Activated naive CD8-positive, alpha-beta T cell treated with anti-CD3 and anti-CD28 coated beads, Interleukin-2, amount 50 U/mL, for 16 hours (primary cell): ENCODE measurements at places on chromosomes 12 and 14.

- no peak for DNase-seq
Observed at GRCh38 chr14:62665286-62665685, 380.0 kb downstream of the KCNH5 start.

GRCh38 chr14:89550821-89551220, 133.8 kb upstream of the FOXN3 start:
- DNase-seq = no peak

- no peak for DNase-seq
Observed at GRCh38 chr14:64721391-64721791, 17.2 kb downstream of the PLEKHG3 start.

GRCh38 chr12:104865080-104865479, 93.0 kb downstream of the SLC41A2 start:
- no peak for DNase-seq

DNA sequence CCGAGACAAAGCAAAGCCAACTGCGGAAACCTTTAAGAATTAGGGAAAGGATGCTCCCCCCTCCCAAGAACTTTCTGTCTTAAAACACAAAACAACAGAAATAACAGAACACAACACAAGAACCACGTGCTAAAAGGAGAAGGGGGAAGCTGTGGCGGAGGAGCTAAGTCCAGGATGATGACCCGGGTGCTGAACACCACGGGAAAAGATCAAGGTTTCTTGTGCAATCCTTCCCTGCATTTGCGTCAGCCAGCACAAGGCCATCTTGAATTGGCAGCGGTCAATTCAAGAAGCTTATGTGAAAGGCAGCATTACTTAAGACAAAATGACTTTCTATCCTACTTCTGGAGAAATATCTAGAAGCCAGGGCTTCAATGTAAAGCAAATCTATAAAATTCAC, 11.0 kb upstream of the CREBL2 start:
- DNase-seq = no peak

DNA sequence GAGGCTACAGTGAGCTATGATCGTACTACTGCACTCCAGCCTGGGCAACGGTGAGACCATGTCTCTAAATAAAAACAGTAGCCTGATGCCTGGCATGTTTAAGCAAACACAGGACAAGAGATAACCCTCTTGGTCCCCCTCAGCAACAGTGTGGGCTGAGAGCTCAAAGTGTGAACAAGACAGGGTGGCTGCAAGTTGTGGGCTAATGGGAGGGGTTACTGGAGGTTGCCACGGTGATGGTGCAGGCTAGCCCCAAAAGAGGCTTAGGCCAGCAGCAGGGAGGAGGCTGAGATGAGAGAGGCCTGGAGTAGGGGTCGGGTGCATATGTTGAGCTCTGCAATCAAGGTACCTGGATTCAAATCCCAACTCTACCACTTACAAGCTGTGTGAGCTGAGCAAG, 3.4 kb upstream of the LGMN start:
- DNase-seq = no peak

DNA sequence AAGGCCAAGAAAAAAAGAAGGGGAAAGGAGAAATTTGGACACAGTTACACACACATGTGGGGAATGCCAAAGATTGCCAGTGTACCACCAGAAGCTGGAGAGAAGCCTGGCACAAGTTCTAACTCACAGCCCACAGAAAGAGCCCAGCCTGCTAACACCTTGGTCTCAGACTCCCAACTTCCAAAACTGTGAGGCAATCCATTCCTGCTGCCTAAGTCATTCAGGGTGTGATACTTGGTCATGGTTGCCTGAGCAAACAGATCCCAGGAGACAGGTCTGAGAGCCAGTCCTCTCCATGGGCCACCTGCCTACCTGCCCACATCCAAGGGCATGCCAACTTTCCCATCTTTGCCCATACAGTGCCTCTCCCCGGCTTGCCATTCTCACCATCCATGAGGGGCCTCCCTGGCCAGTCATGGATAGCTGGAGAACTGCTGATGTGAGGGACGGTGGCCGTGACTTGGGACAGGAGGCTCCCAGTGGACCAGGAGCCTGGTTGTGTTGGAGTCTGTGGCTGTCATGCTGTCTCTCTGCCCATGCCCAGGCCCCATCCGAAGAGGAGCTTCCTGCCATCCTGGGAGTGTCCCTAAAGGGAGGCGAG, 198.0 kb upstream of the RTL1 start:
- no peak for DNase-seq

DNA sequence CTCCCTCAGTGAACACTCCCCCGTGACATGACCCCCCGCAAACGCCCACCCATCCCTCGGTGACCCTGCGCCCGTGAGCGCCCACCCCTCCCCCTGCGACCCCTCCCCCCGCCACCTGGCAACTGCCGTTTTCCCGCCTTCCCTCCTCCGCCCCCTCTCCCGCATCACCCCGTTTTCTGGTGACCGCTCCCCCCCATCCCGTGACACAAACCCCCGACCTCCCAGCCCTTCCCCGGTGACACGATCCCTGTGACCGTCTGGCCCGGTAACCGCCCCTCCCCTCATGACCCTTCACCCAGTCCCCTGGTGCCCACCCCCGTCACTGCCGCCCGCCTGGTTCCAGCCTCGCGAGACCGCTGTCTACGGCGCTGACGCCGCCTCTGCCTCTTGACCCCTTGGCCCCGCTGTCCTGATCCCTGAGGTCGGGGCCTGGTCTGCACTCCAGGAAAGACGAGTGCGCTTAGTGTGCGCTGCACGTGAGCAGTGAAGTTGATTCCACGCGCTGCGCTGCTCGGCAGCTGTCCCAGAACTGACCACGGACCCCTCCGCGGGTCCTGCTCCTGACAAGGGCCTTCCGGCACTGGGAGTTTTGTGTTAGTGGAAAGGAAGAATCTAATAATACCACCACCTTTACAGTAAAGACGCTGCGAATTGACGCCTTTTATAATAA, 59.4 kb downstream of the DDX51 start:
- no peak for DNase-seq

DNA sequence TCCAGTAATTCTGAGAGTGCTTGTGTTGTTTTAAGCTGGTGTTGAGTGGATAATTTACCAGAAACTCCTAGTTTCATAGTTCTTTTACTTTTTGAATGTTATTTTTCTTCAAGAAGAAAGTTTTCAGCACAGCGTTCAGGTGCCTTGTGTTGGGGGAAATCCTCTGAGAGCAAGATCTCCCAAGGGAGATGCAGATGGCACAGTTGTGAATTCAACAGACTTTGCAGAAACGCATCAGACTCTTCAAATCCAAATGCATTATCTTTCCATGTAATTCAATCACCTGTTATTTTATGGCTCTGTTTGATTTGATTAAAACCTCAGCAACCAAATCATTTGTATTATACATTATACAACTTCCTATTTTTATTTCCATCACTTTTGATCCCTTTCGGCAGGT, 439.9 kb downstream of the EGLN3 start:
- no peak for DNase-seq

DNA sequence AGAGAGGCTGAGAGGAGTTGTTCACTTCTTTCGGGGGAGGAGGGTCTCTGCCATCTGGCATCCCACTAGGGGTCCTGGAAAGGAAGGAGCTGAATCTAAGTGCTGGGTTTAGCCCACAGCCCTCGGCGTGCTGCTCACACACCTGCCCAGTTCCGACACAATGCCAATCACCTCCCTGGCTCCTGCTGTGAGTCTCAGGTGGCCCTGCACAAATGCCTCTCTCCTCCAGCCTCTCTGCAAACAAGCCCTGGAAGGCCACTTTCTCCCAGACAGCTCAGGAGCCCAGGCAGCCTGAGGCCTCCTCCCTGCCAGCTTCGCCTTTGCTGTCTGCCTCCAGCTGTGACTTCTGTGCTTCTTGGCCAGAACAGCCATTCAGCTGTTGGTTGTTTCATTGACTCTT, 51.2 kb downstream of the SMIM41 start:
- DNase-seq = no peak

- DNase-seq = no peak
Observed at GRCh38 chr14:24150993-24151392, 3.7 kb downstream of the RNF31 start.

- DNase-seq = no peak
Observed at GRCh38 chr12:18165422-18165871, 75.5 kb upstream of the RERGL start.

DNA sequence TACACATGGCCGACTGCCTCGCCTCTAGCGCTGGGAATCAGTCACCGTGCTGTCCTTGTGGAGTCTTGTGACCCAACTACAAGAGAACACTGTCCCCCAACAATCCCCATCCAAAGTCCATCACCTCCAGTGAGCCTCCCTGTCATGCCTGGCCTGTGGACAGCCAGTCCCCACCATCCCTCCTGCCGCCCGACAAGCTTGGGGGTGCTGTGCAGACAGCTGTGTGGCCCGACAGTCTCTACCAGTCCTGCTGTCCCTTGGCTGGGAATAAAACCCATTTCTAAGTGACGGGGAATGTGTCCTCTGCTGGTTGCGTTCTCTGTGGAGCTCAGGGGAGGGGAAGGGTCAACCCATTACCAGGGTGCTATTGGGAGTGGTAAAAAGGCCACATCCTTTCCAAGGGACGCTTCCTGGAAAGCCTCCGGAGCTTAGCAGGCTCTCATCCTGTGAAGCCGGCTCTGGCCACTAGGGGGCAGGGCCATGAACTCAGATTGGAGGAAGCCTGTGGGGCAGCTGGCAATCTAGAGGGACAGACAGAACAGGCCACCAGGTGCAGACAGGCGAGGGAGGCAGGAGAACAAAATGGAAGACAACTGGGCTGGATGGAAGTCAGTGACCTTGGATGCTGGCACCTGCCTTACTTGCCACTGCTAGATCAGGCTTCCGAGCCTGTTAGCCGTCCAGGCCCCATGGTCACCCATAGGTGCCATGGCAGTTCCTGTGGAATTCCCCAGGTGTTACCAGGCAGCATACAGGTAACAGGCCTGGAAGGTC, 12.0 kb upstream of the BLTP3B start:
- peak; percentile 45 for DNase-seq

- no peak for DNase-seq
Observed at GRCh38 chr14:100122481-100123223, 36.8 kb downstream of the DEGS2 start.

DNA sequence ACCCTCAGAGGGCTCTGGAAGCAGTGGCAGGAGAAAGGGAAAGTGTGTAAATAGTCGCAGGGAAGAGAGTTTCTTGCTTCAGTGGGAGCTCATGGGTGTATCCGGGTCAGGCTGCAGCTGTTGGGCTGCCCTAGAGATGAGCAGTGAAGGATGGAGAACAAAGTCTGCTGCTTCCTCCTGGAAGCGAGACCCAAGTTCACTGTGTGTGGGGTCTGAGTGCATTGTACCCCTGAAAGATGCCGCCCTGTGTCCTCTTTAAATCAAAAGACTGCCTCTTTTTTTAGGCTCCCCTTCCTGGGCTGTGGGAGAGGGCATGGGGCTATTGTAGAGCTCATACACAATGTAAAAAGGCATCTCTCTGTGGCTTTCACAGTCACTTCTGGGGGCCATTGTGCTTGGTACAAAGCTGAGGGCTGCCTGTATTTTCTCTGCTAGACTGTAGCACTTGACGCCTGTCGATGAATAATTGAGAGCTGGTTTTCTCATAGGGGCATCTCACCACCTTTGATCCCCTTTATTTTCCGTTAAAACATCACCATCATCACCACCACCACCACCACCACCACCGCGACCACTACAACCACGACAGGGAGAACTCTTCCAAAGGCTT, 16.7 kb downstream of the CHST11 start:
- no peak for DNase-seq

GRCh38 chr12:114682106-114682784, 1.7 kb downstream of the TBX3 start:
- no peak for DNase-seq

DNA sequence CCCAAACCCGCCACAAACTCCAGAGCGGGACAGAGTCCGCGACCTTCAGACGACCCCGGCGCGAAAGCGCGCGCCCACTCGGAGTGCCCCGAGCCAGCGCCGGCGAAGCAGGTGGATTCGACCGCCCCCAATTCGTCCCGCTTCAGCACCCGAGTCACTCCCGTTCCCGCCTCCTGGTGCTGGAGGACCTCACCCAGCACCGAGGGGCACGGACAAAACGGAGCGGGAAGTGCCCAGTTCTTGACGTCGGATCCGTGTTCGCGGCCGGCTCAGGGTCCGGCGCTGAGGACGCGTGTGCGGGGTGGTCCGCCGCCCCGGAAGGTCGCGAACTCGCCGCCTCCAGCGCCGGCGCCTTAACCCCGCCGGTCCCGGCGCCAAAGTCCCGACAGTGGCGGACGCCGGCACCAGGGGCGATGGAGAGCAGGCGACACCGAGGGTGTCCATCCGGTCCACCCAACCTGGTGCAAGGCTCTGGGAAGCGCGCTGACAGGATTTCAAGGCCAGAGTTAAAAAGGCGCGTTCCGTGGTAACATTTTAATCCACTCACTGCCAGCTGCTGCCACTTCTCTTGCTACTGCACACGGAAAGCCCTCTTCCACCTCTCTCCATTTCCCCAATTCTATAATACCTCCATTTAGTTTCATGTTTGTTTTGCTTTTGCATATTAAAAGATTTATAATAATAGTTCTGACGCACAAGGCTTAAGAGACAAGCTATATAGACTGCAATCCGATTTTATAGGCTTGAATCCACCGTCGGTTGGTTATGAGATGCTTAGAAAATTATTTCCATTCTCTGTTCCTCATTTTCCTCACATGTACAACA, 240.0 kb upstream of the CPNE8 start:
- DNase-seq = no peak

DNA sequence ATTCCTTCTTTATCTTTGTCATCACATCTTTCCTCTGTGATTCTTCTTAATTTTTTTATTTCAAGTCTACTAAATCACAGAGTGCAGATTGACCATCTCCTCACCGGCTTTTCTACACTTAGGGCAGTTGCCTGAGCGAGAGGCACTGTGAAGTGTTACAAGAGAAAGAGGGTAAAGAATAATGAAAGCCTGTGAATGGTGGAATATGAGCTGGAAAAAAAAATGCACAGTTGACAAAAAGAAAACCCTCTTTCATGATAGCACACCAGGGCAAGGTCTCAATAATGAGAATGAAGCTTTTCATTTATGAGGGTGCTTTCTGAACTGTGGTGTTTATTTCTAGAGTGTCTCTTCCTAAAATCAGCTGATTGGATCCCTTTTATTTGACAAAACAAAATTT, 106.2 kb upstream of the PDE3A start:
- DNase-seq = no peak

- DNase-seq = no peak
Observed at GRCh38 chr12:26770239-26771070, 62.5 kb downstream of the ITPR2 start.

DNA sequence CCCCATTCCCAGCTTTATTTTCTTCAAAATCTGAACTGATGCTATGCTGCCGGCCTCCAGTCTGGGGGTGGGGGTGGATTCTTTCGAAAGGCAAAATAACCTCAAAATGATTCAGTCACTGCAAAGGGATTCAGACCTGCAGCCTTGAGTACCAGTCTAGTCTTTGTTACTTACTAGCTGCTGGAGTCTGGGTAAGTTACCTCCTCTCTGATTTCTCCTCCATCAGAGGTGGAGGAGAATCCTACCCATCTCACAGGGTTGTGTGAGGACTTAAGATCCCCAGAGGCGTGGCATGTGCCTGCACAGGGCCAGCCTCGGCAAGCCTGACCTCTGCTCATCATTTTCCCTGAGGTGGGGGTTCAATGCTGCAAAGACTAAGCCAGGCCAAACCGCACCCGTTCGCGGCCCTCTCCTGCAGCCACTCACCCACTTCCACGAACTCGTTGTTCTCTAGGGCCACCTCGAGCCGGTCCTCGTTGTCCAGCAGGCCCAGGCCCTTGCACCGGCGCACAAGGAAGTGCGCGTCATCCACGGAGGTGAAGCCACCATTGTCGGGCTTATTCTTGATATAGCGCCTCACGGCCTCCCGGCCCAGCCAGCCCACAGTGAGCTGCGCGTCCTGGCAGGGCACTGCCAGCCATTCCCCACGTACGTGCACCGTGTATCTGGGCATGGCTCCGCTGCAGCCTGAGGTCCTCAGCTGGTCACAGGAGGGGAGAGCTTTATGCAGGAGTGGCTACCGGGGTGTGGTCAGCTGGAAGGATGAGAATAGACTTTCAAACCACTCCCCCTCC, 709 bp downstream of the HAL start:
- DNase-seq = no peak
